ENCODE measurements at places on chromosomes 5 and 9.

GRCh38 chr5:135973323-135974020, 18.7 kb upstream of the LECT2 start:
- peak; percentile 13 for DNase-seq

DNA sequence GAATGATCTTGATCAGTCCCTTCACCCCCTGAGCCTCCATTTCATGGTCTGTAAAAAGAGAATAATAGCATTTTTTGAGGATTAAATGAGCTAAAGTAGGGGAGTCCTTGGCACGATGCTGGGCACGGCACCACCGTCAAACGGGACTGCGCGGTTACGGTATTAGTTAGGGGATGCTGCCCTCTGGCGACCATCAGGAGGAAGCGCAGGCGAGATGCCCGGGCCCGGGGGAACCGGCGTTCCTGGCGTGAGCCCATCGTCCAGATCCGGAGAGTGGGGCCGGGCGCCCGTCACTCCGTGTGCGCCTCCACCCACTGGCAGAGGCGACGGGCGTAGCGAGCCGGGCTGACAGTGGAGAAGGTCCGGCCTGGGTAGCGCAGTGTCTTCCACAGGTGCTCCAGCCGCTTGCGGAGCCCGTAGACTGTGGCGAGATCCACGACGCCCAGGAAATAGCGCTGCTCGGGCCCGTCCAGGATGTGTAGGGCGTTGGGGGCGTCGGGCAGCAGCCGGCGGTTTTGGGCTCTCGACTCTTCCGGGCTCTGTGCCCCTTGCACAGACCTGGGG, 4.8 kb upstream of the ST6GALNAC4 start:
- DNase-seq = peak; percentile 67

- DNase-seq = peak; percentile 95
These were observed 20.9 kb upstream of the DPYSL3 start for GRCh38 chr5:147530530-147531389.

- no peak for DNase-seq
These were observed 64.8 kb downstream of the ERCC6L2 start for GRCh38 chr9:95940265-95940664.
